ENCODE measurements at places on chromosomes 5 and 9. TPM values are rescaled to one million over a fixed set of nuclear protein-coding genes. Genes with fewer than 3 reads are reported as not detected.

- no peak for DNase-seq
Measured at GRCh38 chr5:109246841-109247592, 162.8 kb downstream of the PJA2 start.

GRCh38 chr5:121573721-121574382 lies 277.8 kb upstream of the FTMT start:
- no peak for DNase-seq

Gene ISL1
- total RNA-seq = not detected

DNA sequence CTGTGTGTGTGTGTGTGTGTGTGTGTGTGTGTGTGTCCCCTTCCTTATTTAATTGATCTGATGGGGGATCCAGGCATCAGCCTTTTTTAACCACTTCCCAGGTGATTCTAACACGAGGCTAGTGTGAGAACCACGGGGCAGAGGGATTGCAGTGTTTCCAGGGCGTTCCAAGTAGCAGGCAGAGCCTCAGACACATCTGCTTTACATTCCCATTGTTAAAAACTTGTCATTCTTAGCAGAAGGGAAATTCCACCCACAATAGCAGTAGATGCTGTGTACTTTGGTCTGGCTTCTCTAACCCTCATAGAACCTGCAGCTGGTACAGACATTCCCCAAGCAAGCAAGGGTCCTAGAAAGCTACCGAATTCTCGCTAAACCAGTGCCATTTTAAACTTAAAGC lies 81.9 kb upstream of the SLC30A5 start:
- no peak for DNase-seq

DNA sequence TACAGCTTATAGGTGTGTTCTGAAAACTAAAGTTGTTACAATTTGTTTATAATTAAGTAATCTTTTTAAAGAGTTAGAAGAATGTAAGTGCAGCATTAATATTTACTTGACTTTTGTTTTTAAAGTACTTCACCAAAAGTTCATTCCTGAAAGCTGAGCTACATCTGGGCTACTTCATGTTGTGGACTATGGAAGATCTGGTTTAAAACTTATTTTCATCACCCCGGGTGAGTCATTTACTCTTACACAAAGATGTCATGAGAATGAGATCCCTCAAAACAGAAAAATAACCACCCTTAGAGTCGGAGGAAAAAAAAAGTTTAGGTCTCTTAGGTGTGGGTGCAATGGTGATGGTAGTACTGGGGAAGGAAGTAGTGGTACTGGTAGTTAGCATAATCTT lies 5.1 kb downstream of the POU5F2 start:
- DNase-seq = no peak

- DNase-seq = peak; percentile 21
Measured at GRCh38 chr5:43073597-43074546, 33.8 kb upstream of the ANXA2R start.

DNA sequence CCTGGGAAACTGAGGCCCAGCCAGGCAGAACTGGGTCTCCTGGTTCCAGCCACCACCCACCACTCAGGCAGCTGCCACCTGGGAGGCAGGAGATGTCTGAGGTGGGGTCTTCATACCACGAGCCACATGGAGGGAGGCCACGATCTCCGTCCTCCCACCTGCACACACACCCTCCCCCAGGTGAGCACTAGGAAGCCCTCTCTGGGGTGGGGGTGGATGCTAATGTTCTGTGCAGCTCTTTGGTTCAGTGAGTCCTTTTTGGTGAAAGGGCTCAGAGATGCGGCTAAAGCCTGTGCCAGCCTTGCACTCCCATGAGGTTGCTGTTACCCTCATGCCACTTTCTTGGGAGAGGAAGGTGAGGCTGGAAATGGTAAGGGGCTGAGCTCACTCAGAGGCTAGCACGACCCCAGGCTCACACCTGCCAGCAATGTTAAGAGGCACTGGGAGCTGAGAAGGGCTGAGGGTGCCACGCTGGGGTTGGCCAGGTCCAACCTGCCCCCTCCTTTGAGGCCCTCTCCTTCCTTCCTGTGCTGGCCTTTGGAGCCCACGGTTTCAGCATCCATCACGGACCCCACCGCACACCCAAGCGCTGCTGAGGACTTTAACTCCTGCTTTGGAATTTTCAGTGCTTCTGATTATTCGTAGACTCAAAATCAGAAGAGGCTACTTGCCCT lies 26.6 kb upstream of the OBP2B start:
- no peak for DNase-seq

GRCh38 chr5:120771202-120771601 lies 307.1 kb downstream of the PRR16 start:
- DNase-seq = no peak

- no peak for DNase-seq
Measured at GRCh38 chr5:28380167-28380566, 1341.8 kb upstream of the CDH9 start.

- peak; percentile 32 for DNase-seq
Measured at GRCh38 chr5:44332285-44332971, 56.8 kb downstream of the FGF10 start.

Gene MPDZ
- total RNA-seq = 27.2 TPM

DNA sequence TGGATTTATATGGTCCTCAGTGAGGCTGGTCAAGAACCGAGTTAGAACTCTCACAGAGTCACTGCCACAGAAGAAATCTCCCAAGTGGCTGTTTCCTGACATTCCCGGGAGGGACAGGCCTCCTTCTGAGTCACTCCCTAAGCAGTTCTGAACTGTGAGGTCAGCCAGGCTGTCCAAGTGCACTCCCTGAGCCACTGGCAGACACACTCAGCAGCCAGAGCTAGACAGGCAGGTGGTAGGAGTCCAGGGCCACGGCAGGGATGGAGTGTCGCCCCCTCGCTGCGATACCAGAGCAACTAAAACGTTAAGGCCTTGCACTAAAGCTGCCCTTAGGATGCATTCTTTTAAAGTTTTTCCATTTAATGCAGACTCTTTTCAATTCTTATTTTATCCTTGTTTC lies 3.4 kb downstream of the IL4 start:
- DNase-seq = peak; percentile 80

- DNase-seq = no peak
Measured at GRCh38 chr5:136819526-136820302, 454.4 kb upstream of the TRPC7 start.

- DNase-seq = no peak
Measured at GRCh38 chr9:93205896-93206575, 22.1 kb downstream of the WNK2 start.

DNA sequence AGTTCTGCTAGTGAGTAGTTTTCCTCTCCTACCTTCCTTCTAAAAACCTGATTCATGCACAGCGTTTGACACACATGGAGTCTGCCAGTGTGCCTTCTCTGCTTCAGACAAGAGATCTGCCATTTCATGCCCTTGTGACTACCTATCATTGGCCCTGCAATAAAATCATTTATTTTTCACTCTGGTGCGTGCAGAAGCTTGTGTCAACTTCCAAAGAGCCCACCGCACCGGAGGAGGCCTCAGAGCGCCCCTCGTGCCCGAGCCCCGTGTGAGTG lies 13.7 kb downstream of the HNRNPH1 start:
- DNase-seq = no peak

DNA sequence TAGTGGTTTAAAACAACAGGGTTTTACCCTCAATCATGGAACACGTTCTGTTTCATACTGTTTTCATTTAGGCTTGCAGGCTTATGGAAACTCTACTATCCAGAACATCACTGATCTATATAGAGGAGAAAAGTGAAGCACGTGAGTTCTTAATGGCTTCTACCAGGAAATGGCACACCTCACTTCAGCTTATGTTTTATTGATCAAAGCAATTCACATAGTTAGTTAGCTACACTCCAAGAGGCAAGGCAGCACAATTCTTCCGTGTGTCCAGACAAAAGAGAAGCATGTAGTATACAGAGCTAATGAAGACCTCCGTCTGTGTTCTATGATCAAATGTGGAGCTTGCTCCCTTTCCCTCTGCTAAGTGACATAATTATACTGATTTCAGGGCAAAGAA lies 353.3 kb upstream of the CD180 start:
- DNase-seq = no peak

Gene HSD17B3
- total RNA-seq = not detected

DNA sequence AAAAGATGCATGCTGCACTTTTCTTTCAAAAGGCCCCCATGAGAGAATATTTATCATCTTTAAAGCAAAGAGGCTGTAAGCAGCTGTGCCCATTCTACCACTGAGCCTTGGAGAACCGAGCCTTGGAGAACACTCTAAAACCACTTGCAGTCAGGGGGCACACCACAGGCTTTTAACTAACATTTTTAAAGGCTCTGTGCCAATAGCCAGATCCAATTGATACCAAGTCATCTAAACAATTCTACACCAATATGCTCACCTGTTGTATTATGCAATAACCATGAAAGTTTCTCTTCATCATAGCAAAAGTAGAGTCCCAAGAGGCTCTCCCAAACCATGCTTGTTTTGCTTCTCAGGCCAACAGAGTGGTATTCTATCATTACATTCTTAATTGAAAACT lies 1090.5 kb upstream of the SEMA6A start:
- DNase-seq = no peak

DNA sequence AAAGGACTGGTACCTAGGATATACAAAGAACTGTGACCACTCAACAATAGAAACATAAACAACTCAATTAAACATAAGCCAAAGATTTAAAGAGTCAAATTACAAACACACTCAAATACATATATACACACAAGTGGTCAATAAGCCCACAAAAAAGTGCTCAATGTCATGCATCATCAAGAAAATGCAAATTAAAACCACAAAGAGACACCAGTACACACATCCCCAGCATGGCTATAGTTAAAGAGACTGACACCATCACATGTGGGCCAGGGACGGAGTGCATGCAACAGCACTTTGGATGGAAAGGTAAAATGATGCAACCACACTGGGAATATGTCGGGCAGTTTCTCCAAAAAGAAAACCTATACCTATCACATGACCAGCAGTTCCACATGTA lies 89.7 kb downstream of the CAAP1 start:
- DNase-seq = no peak

Gene PCDHB6
- 0.33 TPM for total RNA-seq

- DNase-seq = peak; percentile 48
Measured at GRCh38 chr9:76658510-76659231, 105.6 kb upstream of the PCA3 start.

- no peak for DNase-seq
Measured at GRCh38 chr5:30561771-30562170, 631.7 kb upstream of the CDH6 start.

Gene BARHL1
- total RNA-seq = not detected

Gene SLCO6A1
- not detected for total RNA-seq

Gene BTNL3
- not detected for total RNA-seq

DNA sequence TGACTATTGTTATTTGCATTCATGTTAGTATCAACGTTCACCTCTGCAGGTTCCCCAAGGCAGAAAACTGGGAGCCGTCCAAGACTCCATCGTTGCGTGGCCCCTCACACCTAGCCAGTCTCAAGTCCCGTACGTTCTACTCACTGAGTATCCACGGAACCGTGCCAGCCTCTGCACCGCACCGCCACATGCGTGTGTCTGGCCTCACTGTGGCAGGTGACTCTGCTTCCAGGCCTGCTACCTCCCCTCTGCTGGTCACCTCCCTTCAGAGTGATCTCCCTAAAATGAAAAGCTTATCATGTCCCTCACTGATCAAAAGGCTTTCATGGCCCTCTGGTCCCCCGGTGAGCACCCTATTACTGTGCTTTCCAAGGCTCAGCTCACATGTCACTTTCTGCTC lies 108.1 kb downstream of the GABBR2 start:
- DNase-seq = no peak

DNA sequence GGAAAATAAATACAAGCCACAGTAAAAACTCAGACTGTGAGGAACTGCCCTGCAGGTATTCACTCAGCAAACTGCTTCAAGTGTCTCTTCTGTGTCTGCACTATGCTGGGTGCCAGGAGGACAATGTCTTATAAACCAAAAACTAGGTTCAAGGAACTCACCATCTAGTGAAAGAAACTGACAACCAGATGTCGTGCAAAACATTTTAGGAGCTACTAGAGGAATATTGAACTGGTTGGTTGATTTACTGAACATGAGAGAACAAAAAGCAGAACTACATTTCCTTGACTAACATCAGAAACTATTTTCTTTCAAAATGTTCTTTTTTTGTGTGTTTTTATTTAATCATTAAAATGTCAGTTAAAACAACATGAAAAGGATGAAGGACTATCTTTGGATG lies 35.2 kb downstream of the ZNF366 start:
- no peak for DNase-seq

Gene ADRA1B
- total RNA-seq = 0.67 TPM

GRCh38 chr9:26723486-26723885 lies 169.1 kb downstream of the CAAP1 start:
- peak; percentile 31 for DNase-seq

- peak; percentile 77 for DNase-seq
Measured at GRCh38 chr5:40437452-40437861, 242.3 kb upstream of the PTGER4 start.

DNA sequence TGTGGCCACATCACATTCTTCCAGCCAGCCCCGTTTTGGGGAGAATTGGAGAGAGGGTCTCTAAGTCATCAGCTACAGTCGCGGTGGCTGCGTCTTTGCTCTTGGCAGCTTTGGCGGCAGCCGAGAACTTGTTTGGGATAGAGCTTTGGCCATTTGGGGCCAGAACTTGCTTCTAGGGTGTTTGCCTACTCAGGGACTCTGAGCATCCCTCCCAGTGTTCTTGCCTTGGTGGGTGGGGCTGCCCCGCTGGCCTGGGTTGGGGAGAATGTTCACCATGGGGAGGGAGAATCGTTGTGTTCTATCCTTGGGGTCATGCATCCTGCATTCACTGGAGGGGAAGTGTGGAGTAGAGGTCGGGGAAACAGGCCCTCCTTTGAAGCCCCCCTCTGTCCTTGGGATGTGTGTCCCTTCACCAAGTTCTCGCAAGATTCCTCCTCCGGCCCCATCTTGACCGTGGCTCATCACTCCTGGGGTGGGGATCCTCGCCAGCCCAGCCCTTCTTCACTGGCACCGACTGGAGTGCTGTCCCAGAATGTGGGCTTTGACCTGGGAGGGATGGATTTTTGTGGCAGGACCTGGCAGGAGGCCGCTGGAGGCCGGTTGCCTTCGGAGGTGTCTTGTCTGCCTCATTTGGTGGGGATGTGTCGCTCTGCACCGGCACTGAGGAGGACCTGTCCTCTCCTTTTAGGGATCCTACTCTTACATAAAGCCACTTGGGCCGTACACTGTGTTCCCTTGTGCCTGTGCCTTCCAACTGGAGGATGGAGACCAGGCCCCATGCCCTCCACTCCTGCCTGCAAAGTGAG lies 3.5 kb downstream of the PHF2 start:
- DNase-seq = no peak

- no peak for DNase-seq
Measured at GRCh38 chr5:131810510-131811249, 13.9 kb upstream of the FNIP1 start.

DNA sequence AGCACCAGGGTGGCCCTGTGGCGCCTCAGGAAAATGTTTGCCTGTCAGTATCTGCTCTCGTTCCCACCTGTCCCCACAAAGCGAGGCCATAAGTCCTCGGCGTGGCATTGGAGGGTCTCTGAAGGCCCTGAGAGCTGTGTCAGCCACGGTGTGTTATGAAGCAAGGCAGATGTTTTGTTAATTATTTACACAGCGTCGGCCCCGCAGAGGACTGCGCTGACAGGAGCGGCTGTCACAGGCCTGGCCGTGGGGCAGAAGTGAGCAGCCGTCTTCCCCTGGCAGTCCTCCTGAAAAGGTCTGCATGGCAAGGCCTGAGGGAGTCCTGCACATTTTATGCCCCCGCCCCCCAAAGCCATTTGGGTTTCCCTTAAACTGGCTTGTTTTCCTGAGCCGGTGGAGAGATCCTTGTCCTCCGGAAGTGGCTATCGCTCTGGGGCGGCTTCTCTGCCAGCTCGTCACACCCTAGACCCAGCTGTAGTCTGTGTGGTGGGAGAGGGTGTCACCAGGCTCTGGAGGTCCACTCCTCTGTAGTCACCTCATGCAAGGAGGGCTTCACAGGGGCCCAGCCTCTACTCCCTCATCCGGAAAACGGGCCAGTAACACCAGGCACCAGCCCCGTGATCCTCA lies 6.2 kb downstream of the NEK6 start:
- no peak for DNase-seq

Gene RGS7BP
- total RNA-seq = not detected
